ENCODE measurements at places on chromosomes 4 and X. TPM values are rescaled to one million over a fixed set of nuclear protein-coding genes. Genes with fewer than 3 reads are reported as not detected.
A peak's percentile ranks its signal among the peaks of the same experiment; 100 is the strongest.

DNA sequence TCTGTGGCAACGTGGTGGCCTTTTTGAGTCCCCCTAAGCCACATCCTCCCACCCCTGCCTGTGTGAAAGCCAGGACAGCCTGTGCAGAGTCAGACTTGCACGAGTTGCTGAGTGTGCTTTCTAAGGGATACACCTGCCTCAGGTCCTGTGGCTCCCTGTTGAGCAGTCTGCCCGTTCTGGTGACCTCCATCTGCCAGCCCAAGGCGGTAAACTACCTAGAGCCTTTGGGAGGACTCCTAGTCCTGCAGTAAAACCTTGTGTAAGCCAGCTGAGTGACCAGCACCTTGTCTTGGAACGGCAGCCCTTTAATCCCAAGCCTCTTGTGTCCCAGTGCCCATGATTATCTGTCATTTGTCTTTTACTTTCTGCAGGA, 69.3 kb downstream of the NBDY start:
- H3K27me3 ChIP-seq: no peaks in the 10 kb centered on the region
- no peak overlapping the region for H3K27ac ChIP-seq
- no peaks in the 10 kb centered on the region for H3K36me3 ChIP-seq
- H3K4me1 ChIP-seq: peaks cover 12% of the 10 kb centered on the region
- DNase-seq: no peak

- H3K36me3 ChIP-seq: no peaks in the 10 kb centered on the region
- peak; percentile 26 for DNase-seq
- H3K4me3 ChIP-seq: no peak overlapping the region
- peaks cover 45% of the 10 kb centered on the region for H3K27me3 ChIP-seq
Measured at GRCh38 chr4:6548201-6548881, 26.6 kb upstream of the MAN2B2 start.

DNA sequence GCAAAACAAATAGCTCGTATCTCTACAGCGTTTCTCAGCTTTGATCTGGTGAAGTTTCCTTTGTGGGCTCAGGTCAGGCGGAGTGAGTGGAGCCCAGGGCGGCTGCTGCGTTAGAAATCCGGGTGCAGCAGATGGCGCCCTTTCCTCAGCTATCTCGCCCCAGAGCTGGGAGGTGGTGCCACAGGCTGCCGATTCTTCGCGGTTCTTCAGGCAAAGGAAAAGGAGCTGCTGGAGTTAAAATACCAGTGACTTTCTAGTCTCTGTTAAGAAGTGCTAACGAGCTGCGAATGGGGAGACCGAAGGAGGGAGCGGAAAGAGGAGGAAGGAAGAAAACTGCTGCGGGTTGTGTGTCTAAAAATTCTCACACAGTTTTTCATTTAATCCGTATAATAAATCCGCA, 114.6 kb downstream of the CPE start:
- H3K4me1 ChIP-seq: peaks cover 4% of the 10 kb centered on the region
- peak; percentile 62 for DNase-seq
- H3K4me3 ChIP-seq: peak overlapping the region; percentile 32
- H3K27ac ChIP-seq: no peak overlapping the region
- peaks cover 3% of the 10 kb centered on the region for H3K27me3 ChIP-seq
- no peaks in the 10 kb centered on the region for H3K36me3 ChIP-seq

- H3K36me3 ChIP-seq: no peaks in the 10 kb centered on the region
- DNase-seq: no peak
- no peaks in the 10 kb centered on the region for H3K27me3 ChIP-seq
- peaks cover 8% of the 10 kb centered on the region for H3K4me1 ChIP-seq
- no peak overlapping the region for H3K27ac ChIP-seq
Measured at GRCh38 chrX:150762258-150763165, 69.3 kb downstream of the MTMR1 start.

GRCh38 chrX:70033348-70034051, 16.2 kb downstream of the AWAT2 start:
- no peaks in the 10 kb centered on the region for H3K27me3 ChIP-seq
- no peak overlapping the region for H3K4me3 ChIP-seq
- no peaks in the 10 kb centered on the region for H3K36me3 ChIP-seq
- DNase-seq: no peak
- no peak overlapping the region for H3K27ac ChIP-seq

GRCh38 chrX:132594129-132594528, 105.3 kb upstream of the MBNL3 start:
- H3K4me3 ChIP-seq: no peak overlapping the region
- H3K27ac ChIP-seq: no peak overlapping the region
- H3K36me3 ChIP-seq: no peaks in the 10 kb centered on the region
- no peaks in the 10 kb centered on the region for H3K27me3 ChIP-seq
- H3K4me1 ChIP-seq: no peaks in the 10 kb centered on the region

- H3K27me3 ChIP-seq: no peaks in the 10 kb centered on the region
- DNase-seq: no peak
- no peaks in the 10 kb centered on the region for H3K4me1 ChIP-seq
- no peak overlapping the region for H3K4me3 ChIP-seq
- no peaks in the 10 kb centered on the region for H3K36me3 ChIP-seq
Measured at GRCh38 chrX:47080215-47080914, 2.1 kb downstream of the RGN start.

SPANXD gene
- not detected for total RNA-seq

DIAPH2 gene
- total RNA-seq: 9.3 TPM

ADH6 gene
- total RNA-seq: not detected

All from left ventricle myocardium inferior (tissue), 1 donor.